ENCODE measurements at places on chromosomes 6 and 20. TPM values are rescaled to one million over a fixed set of nuclear protein-coding genes. Genes with fewer than 3 reads are reported as not detected.

DNA sequence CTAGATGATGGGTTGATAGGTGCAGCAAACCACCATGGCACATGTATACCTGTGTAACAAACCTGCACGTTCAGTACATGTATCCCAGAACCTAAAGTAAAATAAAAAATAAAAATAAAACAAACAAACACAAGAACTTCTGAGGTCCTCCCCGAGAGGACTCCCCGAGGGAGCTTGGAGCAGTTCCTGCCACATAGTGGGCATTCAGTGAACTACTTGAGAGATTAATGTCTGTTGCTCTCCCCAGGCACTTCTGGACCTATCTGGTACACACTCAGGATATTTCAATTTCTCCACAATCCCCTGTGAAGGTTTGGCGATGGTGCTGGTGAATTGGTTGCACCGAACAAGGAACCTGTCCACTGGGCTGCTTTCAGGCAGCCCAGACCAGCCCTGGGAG lies 311.2 kb downstream of the ESR1 start:
- H3K4me3 ChIP-seq: no peak overlapping the region
- no peaks in the 10 kb centered on the region for H3K27me3 ChIP-seq
- H3K4me1 ChIP-seq: peaks cover 3% of the 10 kb centered on the region
- no peak overlapping the region for H3K27ac ChIP-seq
- DNase-seq: no peak

ULBP3 gene
- total RNA-seq: 2.2 TPM

PHACTR1 gene
- 0.33 TPM for total RNA-seq

GRCh38 chr6:149129371-149130077 lies 188.0 kb upstream of the TAB2 start:
- H3K27me3 ChIP-seq: no peaks in the 10 kb centered on the region
- peak overlapping the region; percentile 91 for H3K27ac ChIP-seq
- H3K36me3 ChIP-seq: peaks cover 65% of the 10 kb centered on the region
- no peak overlapping the region for H3K4me3 ChIP-seq
- H3K4me1 ChIP-seq: peaks cover 8% of the 10 kb centered on the region
- DNase-seq: no peak

FOXA2 gene
- not detected for total RNA-seq

NRN1 gene
- 3.2 TPM for total RNA-seq

- no peak for DNase-seq
- H3K36me3 ChIP-seq: peaks cover 52% of the 10 kb centered on the region
- H3K4me3 ChIP-seq: no peak overlapping the region
- no peaks in the 10 kb centered on the region for H3K27me3 ChIP-seq
- H3K4me1 ChIP-seq: peaks cover 10% of the 10 kb centered on the region
Observed at GRCh38 chr6:36367743-36368142, 19.7 kb downstream of the ETV7 start.

- H3K27ac ChIP-seq: no peak overlapping the region
- H3K36me3 ChIP-seq: peaks cover 40% of the 10 kb centered on the region
- H3K4me1 ChIP-seq: peaks cover 24% of the 10 kb centered on the region
- H3K4me3 ChIP-seq: no peak overlapping the region
Observed at GRCh38 chr20:35831029-35831428, 59.2 kb downstream of the PHF20 start.

DNA sequence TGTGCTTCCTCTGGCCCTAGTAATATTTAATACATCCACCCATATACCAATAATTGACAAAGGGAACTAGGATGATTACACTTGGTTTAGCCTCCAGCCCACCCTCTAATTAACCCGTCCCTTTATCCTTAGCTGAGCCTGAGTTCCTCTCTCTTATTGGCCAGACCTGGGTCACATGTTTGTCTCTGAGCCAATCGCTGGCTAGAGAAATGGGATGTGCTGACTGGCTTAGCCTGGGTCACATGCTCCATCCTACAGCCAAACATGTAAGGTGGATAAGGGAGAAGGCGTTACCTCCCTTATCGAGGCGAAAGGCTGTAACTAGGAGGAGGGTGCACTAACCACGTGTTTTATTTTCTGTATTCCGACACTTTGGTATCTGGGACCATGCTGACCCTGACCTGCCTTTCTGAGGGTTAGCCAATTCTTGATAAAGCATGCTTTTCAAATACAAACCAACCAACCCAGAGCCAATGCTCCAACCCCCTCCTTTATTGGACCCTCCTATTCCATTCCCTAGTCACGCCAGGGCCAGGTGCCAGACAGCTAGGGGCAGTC lies 262.7 kb downstream of the PREX1 start:
- H3K4me1 ChIP-seq: no peaks in the 10 kb centered on the region
- no peaks in the 10 kb centered on the region for H3K36me3 ChIP-seq
- no peak overlapping the region for H3K27ac ChIP-seq
- peaks cover 10% of the 10 kb centered on the region for H3K27me3 ChIP-seq
- no peak for DNase-seq

GJA10 gene
- total RNA-seq: 3.5 TPM

DNA sequence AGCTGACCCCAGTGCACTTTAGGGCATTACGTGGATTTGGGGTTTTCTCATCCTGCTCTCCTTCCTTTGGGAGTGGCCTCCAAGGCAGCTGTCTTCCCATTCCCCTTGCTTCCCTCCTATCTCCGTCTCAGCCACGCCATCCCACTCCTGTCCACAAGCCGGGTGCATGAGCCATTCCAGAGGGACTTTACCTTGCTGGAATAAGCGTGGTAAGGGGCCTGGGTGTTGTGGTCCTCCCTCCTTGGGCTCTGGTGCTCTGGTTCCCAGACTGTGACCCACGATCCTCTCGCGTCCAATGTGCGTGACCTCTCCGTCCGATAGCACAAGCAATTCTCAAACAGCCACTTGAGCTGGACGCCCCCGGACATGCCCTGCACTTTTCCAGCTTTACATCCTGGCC lies 60.6 kb upstream of the NKX2-2 start:
- no peaks in the 10 kb centered on the region for H3K36me3 ChIP-seq
- peaks cover 26% of the 10 kb centered on the region for H3K27me3 ChIP-seq
- H3K4me3 ChIP-seq: no peak overlapping the region
- no peak for DNase-seq

GINS1 gene
- 28.0 TPM for total RNA-seq

- peaks cover 1% of the 10 kb centered on the region for H3K27me3 ChIP-seq
- H3K4me3 ChIP-seq: no peak overlapping the region
- no peak overlapping the region for H3K27ac ChIP-seq
- no peak for DNase-seq
- no peaks in the 10 kb centered on the region for H3K4me1 ChIP-seq
Observed at GRCh38 chr6:140677781-140678528, 1303.5 kb upstream of the CITED2 start.

DNA sequence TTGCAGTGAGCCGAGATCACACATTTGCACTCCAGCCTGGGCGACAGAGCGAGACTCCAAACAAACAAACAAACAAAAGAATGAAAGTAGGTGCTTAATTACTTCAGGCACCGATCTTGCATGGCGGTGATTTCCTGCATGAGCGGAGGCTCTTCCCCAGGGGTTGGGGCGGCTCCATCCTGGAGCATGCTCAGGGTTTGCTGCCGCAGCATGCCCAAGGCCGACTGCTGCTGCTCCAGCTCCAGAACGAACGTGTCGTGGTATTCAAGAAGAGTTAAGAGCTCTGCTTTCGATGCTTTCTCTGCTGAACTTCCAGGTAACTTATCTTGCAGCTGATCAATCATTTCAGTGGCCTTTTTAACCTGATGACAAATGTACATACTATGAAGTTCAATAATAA lies 313.8 kb downstream of the SYNE1 start:
- H3K27me3 ChIP-seq: peaks cover 20% of the 10 kb centered on the region
- H3K4me1 ChIP-seq: no peaks in the 10 kb centered on the region
- no peak for DNase-seq
- H3K27ac ChIP-seq: no peak overlapping the region

DNA sequence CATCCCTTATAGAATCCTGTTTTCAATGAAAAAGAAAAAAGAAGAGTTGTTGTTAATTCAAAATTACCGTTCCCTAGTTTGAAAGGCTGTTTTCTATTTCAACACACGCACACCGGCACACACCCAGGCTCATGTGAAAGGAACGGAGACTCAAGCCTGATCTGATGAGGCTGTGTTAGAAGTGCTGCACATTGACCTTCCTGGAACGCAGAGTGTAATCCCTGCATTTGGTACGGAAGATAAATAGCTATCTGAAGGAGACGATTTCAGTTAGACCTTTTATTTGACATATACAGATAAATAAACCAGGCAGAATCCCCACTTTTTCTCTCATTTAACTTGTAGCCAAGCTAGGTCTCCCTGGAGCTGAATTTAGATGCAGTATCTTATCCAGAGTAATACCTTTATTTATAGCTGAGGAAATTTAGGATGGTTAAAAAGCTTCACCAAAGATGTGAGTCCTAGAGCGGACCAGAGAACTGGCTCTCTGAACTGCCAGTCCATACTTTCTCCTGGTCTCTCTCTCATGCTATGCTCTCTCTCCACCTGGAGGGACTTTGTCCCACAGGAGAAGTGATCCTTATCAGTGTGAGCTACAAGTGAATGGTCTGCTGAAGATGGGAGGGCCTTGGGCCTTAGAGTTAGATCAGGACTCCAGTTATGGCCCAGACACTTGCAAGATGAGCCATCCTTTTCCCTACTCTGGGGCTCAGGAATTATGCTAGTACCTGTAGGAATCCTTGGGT lies 30.6 kb downstream of the MAP3K4 start:
- H3K4me1 ChIP-seq: no peaks in the 10 kb centered on the region
- peaks cover 20% of the 10 kb centered on the region for H3K36me3 ChIP-seq
- DNase-seq: no peak
- no peaks in the 10 kb centered on the region for H3K27me3 ChIP-seq
- no peak overlapping the region for H3K4me3 ChIP-seq
- H3K27ac ChIP-seq: no peak overlapping the region

GRCh38 chr20:15900443-15900842 lies 672.8 kb downstream of the KIF16B start:
- H3K27ac ChIP-seq: no peak overlapping the region
- no peaks in the 10 kb centered on the region for H3K27me3 ChIP-seq
- DNase-seq: no peak
- no peak overlapping the region for H3K4me3 ChIP-seq
- no peaks in the 10 kb centered on the region for H3K36me3 ChIP-seq

CST2 gene
- not detected for total RNA-seq

GRCh38 chr6:103273048-103273447 lies 1586.7 kb downstream of the HACE1 start:
- H3K4me3 ChIP-seq: no peak overlapping the region
- H3K4me1 ChIP-seq: no peaks in the 10 kb centered on the region
- no peaks in the 10 kb centered on the region for H3K36me3 ChIP-seq
- DNase-seq: no peak

DNA sequence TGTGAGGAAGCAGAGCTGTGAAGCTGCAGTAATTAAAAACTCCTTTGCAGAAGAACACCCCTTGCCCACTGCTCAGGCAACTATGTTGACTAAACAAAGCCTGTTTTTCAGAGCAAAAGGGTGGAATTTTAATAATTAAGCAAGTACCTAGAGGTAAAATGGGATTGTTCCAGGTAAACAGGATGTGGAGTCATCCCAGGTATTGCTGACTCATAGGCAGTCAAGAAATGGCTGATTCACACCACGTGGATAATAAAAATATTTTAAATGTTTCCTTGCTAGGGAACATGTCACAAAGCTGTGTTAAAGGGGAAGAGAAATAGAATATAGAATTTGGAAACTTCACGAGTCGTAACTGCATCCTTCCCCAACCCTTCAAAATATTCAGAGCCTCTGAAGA lies 491.8 kb downstream of the BTBD3 start:
- no peaks in the 10 kb centered on the region for H3K4me1 ChIP-seq
- H3K36me3 ChIP-seq: no peaks in the 10 kb centered on the region
- DNase-seq: no peak
- no peak overlapping the region for H3K27ac ChIP-seq

GRCh38 chr20:48126227-48126740 lies 341.0 kb upstream of the SULF2 start:
- no peak for DNase-seq
- H3K4me3 ChIP-seq: no peak overlapping the region
- peaks cover 7% of the 10 kb centered on the region for H3K27me3 ChIP-seq
- no peaks in the 10 kb centered on the region for H3K36me3 ChIP-seq

GRCh38 chr6:69007781-69008180 lies 372.7 kb downstream of the ADGRB3 start:
- no peaks in the 10 kb centered on the region for H3K36me3 ChIP-seq
- H3K27ac ChIP-seq: no peak overlapping the region
- DNase-seq: no peak
- no peak overlapping the region for H3K4me3 ChIP-seq
- no peaks in the 10 kb centered on the region for H3K27me3 ChIP-seq
- H3K4me1 ChIP-seq: no peaks in the 10 kb centered on the region

DNA sequence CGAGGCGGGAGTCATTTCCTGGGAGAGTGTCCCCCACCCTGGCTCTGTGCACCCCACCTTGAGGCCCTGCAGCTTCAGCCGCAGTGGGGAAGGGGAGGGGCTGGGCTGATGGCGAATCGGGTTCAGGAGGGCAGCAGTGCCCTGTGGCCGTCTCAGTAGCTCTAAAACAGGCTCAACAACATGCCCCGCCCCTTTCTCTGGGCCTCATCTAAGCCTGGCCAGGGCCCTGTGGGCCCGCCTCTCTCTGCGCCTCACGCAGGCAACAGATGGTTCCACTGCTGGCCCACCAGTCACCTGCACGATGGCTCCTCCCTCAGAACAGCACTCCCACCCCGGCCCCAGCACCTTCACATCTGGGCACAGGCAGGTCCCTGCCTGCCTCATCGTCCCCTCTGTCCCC lies 30.2 kb downstream of the CHRNA4 start:
- peaks cover 4% of the 10 kb centered on the region for H3K27me3 ChIP-seq
- H3K36me3 ChIP-seq: no peaks in the 10 kb centered on the region
- no peak for DNase-seq
- H3K4me1 ChIP-seq: peaks cover 2% of the 10 kb centered on the region

GRCh38 chr6:153994811-153995210 lies 44.2 kb upstream of the OPRM1 start:
- no peak for DNase-seq
- H3K4me1 ChIP-seq: no peaks in the 10 kb centered on the region
- H3K27me3 ChIP-seq: no peaks in the 10 kb centered on the region
- no peaks in the 10 kb centered on the region for H3K36me3 ChIP-seq
